ENCODE measurements at places on chromosomes 6 and 20.

DNA sequence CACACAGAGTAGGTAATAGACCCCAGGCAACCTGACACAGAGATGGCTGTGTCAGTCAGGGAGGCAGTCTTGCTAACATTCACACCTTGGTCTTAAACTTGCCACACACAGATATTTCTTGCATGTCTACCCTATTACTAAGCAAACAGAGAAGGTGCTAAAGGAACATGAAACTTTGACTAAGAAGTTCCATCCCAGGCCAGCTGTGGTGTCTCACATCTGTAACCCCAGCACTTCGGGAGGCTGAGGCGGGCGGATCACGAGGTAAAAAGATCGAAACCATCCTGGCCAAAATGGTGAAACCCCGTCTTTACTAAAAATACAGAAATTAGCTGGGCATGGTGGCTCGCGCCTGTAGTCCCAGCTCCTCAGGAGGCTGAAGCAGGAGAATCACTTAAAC, 222.4 kb upstream of the JARID2 start:
- DNase-seq = no peak

- DNase-seq = no peak
Measured at GRCh38 chr20:57166568-57167291, 99.7 kb downstream of the BMP7 start.

GRCh38 chr6:154510144-154510905, at the start of gene CNKSR3:
CNKSR3 (minus strand) TSS chr6:154510685; CDS start chr6:154510114, 571 bp downstream.
- DNase-seq = no peak

GRCh38 chr6:106685833-106686232, 56.5 kb downstream of the QRSL1 start:
- no peak for DNase-seq

- no peak for DNase-seq
Measured at GRCh38 chr6:155128977-155129376, 133.9 kb downstream of the TIAM2 start.

Data from activated gamma-delta T cell (primary cell).